ENCODE measurements at places on chromosomes 4 and X.

GRCh38 chrX:13430136-13430827 is 110.4 kb upstream of the ATXN3L start:
- no peak for DNase-seq

DNA sequence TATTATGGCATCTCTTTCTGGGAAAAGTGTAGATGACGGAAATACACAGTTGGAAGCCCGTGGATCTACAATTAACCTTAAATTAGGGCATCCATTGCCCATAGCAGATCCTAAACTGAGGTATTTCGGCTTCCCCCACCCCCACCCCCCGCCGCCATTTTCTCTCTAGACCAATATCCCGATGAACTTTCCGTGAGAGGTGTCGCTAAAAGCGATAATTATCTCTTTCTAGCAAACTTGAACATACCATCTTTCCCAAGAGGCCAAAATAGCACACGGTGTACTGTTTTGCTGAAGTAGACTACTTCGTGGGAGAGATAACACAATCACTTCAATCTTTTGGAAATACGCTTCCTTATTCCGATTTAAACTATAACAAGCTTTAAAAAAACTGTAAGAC is 554 bp downstream of the KLHL15 start:
- DNase-seq, result no peak

DNA sequence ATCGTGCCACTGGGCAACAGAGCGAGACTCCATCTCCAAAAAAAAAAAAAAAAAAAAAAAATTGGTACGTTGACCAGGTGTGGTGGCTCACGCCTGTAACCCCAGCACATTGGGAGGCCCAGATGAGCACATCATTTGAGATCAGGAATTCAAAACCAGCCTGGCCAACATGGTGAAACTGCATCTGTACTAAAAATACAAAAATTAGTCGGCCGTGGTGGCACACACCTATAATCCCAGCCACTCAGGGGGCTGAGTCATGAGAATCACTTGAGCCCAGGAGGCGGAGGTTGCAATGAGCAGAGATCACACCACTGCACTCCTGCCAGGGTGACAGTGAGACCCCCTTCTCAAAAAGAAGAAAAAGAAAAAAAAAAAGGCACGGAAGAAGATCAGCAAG is 24.5 kb downstream of the RBMX start:
- DNase-seq, result no peak

DNA sequence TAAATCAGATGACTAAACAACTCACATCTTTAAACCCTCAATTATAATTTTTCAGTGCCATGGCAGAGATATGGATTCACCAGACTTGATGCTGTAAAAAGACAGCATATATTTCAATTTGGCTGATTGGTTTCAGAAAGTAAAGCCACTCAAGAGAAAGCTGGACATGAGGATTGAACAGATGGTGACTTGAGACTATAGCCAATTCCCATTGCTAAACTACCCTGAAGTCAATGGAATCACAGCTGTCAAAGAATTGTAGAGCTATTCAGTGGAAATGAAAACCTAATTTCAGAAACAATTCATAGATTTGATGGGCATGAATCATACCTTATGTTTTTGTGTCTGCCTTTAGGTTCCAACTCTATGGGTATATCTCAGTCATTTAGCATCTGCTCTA is 510.6 kb upstream of the BOD1L1 start:
- no peak for DNase-seq

- no peak for DNase-seq
Measured at GRCh38 chrX:41870719-41871151, 52.6 kb downstream of the CASK start.

- no peak for DNase-seq
Measured at GRCh38 chr4:61182915-61183314, 17.2 kb upstream of the ADGRL3 start.

GRCh38 chr4:175971388-175972179 is 94.1 kb upstream of the WDR17 start:
- DNase-seq, result no peak

DNA sequence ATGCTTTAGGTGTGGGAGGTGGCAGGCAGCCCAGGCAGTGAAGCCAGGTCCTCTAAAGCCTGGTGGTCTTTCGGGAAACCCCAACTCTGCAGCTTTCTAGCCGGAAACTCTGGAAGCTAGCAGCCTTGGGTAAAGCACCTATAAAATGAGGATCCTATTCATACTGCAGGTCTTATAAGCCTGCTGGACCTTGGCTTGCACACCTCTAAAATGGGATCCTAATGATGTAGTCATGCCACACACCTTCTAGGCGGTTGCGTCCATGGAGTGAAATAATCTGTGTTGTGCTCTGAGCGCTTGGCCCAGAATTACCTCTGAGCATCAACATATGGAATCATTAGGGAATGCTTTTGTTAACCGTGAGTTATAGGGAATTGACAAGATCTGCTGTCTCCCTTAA is 36.0 kb upstream of the STS start:
- no peak for DNase-seq

DNA sequence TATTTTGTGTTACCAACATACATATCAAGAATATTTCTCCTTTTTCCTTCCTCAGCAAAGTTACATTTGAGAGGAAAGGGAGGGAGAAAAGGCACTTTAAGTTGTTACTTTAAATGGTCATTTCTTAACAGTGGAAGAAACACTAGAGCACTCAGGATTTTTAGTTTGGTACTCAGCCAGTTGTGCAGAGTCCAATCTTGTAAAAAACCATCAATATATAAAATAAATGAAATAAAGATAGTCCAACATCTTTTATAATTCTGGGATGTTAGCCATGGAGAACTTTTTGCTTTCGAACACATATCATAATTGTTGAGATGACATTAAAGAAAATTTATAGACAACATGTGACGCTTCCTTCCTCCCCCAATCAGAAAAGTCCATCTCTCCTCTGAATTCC is 253.8 kb downstream of the QDPR start:
- no peak for DNase-seq

DNA sequence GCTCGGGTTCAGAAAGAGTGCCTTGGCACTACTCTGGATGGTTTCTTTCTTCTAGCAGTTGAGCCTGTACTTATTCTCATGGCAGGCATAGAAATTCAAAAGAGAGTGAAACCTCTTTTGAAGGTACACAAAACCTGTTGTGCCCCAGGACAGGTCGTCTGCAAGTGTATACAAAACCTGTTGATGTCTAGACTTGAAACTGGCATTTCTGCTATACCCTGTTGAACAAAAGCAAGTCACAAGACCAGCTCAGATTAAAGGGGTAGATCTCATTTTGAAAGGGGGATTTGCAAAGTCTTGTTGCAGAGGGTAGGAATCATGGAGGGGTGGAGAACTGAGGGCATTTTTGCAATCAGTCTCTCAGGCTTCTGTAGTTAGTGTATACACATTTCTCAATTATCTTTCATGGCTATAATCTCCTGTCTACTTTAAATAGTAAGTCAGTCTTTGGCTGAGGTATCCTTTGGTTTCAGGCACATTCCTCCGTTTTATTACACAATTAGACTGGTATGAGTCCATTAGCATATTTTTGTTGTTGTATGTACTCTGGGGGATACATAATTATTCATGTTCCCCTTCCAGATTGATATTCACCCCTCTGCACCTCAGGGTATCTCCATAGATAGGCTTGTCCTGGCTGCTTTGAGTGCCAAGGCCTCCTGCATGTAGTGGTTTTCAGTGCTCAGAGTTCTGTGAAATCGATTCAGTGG is 251.4 kb downstream of the DTHD1 start:
- DNase-seq, result no peak

- no peak for DNase-seq
Measured at GRCh38 chrX:153794897-153795816, 689 bp downstream of the SSR4 start.

GRCh38 chr4:33086331-33086925 is 2366.3 kb downstream of the PCDH7 start:
- DNase-seq, result no peak

GRCh38 chr4:11263208-11263607 is 165.5 kb downstream of the HS3ST1 start:
- no peak for DNase-seq

DNA sequence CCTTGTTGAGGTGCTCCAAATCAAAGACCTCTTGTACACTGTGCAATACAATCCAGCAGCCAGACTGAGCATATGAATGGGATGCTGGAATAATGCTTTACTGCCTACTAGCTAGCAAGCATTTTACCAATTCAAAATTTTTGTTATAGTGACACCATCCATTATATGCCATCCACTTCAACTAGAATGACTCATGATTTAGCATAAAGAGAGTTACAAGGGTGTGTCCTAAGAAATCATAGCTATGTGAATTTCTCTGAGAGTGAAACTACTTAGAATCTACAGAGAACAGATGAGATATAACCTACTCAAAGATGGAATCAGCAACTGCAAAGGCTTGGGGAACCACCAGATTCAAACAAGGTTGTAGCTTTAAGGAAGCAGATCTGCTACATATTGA is 221.9 kb downstream of the LHFPL1 start:
- DNase-seq, result no peak

GRCh38 chr4:184653650-184654049 is 4.1 kb downstream of the PRIMPOL start:
- DNase-seq, result no peak

Data from stimulated activated CD4-positive, alpha-beta T cell treated with anti-CD3 and anti-CD28 coated beads, TNF-alpha, amount 100 ng/mL, for 48 hours (primary cell).